NCI-H226 (cell line): ENCODE measurements at places on chromosomes 11 and 22.

GRCh38 chr11:32751381-32751780 lies 43.1 kb downstream of the CCDC73 start:
- DNase-seq = no peak

DNA sequence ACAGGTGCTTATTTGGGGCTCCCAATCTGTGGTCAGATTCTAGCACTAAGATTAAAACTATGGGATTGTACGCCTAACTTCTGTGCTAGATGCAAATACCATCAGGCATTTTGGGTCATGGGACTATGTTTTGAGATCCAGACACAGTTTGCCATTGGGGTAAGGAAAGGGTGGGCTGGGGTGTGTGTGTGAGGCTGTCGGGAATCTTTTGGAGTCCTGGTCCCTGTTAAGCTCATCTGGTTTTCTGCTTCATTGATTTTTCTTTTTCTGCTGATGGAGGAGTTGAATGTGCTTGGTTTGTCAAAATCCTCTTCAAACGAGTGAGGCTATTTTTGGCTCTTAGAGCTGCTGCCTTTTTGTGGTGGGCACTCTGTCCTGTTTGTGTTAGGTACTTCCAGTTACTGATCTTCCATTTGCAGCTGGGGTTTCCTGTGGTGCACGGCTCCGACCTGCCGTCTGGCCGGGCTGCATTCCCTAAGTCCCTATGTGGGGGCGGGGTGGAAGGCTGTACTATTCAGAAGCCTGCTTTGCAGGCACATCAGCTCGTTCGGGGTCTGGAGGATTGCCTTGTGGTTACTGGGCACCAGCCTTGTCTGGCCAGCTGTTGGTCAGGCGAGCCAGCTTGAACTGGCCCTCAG lies 2.9 kb downstream of the BCR start:
- DNase-seq = no peak

DNA sequence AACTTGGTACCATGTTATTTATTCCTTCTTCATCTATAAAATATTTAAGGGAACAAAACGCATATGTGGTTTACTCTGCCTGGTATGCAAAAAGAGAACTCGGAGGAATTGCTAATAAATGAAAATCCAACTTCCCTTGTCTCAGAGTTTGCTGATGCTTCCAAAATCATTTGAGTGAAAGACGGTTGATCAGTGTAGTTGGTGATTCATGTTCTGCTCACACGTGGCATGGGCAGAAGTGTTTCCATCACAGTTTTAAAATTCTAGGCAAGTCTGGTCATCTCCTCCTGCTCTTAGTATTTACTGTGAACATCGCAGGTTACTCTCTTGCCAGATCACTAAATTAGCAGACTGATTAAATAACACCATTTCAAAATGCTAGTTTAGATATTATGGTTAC lies 11.9 kb upstream of the PARVB start:
- DNase-seq = no peak

- no peak for DNase-seq
Observed at GRCh38 chr11:95514416-95515110, 275.0 kb downstream of the FAM76B start.

- no peak for DNase-seq
Observed at GRCh38 chr11:113827477-113827876, 47.9 kb downstream of the CLDN25 start.

DNA sequence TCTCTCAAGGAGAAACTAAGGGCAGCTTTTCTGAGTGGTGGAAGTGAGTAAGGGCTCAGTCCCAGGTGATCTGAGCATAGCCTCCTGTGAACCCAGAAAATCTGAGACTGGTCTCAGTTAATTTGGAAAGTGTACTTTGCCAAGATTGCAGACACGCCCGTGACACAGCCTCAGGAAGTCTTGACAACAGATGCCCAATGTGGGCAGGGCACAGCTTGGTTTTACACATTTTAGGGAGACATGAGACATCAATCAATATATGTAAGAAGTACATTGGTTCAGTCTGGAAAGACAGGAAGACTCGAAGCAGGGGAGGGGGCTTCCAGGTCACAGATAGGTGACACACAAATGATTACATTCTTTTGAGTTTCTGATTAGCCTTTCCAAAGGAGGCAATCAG lies 13.5 kb upstream of the CRY2 start:
- DNase-seq = no peak

DNA sequence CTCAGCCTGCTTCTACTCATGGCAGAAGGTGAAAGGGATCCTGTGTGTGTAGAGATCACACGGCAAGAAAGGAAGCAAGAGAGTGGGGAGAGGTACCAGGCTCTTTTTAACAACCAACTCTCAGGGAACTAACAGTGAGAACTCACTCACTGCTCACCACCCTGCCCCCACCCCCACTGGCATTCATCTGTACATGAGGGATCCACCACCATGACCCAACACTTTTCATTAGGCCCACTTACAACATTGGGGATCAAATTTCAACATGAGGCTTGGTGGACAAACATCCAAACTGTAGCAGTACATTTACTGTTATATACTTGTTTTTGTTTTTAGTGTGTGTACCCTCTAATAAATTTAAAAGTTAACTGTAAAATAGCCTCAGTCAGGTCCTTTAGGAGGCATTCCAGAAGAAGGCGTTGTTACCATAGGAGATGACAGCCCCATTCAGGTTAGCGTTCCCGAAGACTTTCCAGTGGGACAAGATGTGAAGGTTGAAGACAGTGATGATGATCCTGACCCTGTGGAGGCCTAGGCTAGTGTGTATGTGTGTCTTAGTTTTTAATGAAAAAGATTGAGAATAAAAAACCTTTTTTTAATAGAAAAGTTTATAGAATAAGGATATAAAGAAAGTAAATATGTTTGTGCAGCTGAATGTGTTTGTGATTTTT lies 11.3 kb downstream of the CUL5 start:
- no peak for DNase-seq
